ENCODE measurements at places on chromosomes 7 and 10.
A peak's percentile ranks its signal among the peaks of the same experiment; 100 is the strongest.

- DNase-seq = no peak
These were observed 75.9 kb downstream of the SHOC2 start for GRCh38 chr10:110995301-110995700.

DNA sequence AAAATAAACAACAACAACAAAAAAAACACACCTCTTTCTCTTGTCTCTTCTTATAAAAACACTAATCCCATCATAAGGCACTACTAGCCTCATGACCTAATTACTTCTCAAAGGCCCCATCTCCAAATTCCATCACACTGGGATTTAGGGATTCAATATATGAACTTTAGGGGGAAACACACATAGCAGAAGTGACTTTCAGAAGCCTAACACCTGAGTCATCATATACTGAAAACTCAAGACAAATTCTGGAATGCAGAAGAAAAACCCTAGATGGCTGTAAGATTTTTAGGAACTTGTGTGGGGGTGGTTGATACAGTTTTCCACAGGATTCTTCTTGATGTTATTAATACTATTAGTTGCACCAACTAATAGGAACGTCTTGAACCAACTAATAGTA, 33.7 kb upstream of the CSTF2T start:
- no peak for DNase-seq

DNA sequence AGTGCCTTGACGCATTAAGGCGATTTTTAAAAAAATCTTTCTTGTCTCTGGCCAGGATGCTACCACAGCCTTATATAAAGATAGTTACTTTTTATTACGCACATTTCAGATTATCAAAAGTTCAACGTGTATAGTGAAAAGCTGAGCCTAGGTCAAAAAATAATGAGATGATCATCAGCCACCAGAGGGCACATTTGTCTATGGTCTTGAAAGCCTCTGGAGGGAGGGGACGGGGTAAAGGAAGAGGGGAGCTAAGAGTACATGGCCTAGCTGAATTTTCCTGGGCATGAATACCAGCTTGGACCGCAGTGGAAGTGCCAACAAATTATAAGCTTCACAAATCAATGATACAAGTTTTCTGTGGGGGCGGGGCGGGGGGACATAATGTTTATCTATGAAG, 285.9 kb upstream of the SMIM30 start:
- peak; percentile 35 for DNase-seq

DNA sequence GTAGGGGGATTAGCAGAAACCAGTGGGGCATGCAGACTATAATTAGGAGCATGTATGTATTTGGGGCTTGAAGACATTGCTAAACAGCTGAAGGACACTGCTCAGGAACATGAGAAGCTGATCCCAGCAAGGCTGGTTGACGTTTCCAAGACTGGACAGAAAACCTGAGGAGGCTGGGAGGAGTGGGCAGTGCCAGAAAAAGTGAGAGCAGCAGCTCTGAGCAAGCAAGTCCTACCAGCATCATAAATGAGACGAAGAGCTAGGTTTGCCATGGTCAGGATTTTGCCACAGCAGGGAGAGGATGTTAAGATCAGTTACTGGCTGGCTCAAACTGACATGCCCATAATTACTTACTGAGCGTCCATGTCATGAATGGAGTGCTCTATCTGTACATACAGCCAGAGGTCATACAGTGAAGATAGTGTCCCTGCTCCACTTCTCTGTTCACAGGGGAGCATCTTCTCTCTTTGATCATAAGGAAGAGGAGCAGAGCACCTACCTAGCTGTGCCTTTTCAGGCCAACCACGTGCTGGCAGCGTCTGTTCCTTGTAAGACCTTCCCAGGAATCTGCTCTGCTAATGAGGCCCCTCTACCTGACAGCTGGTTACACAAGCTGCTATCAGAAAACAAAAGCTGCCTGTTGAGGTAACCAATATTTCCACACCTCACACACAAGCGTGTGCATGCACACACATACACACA, 44.7 kb downstream of the PDE1C start:
- DNase-seq = no peak

- no peak for DNase-seq
These were observed 21.6 kb downstream of the JCAD start for GRCh38 chr10:30037620-30038336.

- DNase-seq = no peak
These were observed 78.9 kb downstream of the SVIL start for GRCh38 chr10:29555746-29556481.

GRCh38 chr10:133527771-133528271, 658 bp downstream of the CYP2E1 start:
- no peak for DNase-seq

DNA sequence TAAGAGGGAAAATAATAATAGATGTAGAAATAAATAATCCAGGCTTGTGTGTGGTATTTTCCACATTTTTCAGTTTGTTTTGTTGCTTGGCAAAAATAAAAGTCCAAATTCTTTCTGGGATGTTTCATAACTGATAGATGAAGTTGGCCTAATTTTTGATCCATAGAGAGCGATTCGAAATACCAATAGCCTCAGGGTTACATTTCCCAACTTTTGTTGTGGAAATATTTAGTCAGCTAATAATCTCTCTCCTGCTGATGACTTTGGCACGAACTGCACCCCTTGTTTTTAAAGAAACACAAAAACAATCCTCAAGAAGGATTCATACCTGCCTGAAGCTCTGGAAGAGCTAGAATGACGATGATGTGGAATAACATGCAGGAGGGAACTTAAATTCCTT, 483.2 kb downstream of the ADRA2A start:
- DNase-seq = no peak

DNA sequence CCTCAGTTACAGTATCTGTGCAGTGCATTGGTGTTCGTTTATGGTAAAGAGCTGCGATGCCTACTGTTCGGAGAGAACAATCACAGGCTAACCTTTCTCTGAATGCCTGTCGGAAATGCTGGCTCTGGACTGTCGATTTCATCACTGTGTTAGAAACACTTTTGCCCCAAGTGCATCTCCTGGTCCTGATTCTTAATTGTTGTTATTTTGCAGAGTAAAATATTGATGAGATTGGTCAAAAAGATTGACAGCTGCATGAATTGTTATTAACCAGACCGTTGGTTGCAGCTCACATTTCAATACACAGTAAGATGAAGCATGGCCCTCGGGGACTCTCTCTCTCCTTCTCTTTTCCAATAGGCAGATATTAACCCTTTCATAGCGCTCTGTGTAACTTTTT, 557.4 kb upstream of the ADARB2 start:
- no peak for DNase-seq
